T-helper 9 cell (primary cell): ENCODE measurements at places on chromosomes 11 and 22.

DNA sequence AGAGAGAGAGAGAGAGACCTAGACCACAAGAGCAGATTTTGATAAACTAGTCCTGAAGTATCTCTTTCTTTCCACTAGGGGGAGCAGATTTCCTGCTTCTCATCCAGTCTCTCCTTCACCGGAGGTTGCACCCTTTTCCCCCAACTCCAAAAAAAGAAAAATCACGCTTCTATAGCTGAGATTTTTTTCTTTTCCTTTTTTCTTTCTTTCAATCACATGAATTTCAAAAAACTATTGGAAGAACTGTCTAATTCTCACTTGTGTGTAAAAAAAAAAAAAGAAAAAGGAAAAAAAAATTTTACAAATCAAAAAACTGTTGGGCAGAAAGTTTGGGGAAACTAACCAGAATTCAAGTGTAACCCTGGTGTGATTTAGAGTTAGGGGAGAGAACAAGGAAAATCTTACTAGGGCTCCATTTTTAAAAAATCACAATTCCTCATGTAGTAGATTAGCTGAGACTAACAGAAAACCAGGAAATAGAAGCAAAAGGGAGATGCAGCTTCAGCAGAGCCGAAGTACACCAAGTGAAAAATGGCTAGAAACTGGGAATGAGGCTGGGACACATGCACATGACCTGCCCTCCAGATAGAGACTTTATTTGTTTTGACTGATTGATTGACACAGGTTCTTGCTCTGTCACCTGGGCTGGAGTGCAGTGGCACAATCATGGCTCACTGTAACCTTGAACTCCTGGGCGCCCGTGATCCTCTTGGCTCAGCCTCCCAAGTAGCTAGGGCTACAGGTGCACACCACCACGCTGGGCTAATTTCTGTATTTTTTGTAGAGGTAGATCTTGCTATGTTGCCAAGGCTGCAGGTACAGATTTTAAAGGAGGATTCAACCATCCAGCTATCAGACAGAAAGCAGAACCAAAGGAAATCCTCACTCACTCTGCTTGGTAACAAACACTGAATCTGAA is 27.1 kb downstream of the SDHD start:
- no peak for DNase-seq

- DNase-seq, result peak; percentile 32
These were observed 284.0 kb downstream of the KIRREL3 start for GRCh38 chr11:126716456-126717083.

DNA sequence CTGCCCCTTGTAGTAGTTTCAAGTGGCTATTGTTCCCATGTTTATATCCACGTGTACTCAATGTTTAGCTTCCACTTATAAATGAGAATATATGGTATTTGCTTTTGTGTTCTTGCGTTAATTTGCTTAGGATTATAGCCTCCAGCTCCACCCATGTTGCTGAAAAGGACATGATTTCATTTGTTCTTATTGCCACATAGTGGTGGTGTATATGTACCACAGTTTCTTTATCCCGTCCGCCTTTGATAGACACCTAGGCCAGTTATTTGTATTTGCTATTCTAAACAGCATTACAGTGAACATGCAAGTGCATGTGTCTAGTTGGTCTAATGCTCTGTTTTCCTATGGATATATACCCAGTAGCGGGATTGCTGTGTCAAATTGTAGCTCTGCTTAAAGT is 6.8 kb downstream of the OR51B2 start:
- no peak for DNase-seq

DNA sequence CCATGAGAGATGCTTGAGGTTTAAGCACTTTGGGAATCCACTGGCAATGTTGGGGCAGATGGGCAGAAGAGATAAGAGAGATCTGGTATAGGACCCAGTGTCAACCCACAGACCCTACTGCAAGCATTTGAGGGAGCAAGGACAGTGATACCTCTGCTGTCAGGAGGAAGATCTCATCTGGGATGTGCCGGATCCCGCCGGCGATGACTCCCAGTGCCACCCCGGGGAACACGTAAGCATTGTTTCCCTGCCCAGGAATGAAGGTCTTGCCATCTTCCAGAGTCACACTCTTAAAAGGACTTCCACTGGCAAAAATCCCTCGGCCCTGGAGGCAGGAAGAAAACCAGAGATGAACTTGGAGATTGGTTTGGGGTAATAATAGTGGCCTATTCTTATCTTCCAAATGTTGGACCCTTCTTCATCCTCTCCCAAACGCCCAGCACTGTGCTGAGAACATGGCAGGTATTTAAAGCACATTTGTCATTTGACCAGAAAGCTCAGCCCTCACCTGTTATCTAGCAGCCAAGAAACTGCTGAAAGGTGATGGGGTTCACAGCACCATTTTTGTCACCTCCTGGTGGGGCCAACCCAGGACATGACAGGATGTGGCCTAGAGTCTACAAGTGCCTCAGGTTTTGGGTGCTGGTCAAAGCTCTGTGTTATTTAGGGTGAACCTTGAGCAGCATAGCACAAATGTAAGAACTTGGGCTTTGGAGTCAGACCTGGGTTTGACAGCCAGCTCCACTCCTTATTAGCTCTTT is 71.7 kb downstream of the CCDC81 start:
- DNase-seq, result no peak

DNA sequence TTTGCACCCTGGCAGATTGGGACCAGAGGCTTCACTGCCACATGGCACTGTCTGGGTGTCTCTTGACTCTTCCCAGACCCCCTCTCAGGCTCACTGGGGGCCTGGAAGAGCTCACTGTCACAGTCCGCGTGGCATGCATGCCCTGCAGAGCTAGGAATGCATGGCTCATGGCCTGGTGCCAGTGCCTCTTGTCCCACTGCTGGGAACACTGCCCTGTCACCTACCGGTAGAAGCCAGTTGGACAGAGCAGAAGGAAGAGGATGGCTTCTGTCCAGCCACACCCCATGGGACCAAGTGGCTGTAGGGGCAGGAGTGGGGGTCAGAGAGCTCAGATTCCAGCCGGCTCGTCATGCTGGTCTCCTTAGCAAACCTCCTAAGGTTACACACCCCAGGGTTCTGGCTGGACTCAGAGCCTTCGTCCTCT is 29.7 kb downstream of the MB start:
- DNase-seq, result no peak

- DNase-seq, result no peak
These were observed 9.1 kb downstream of the NDUFV1 start for GRCh38 chr11:67615728-67616430.

GRCh38 chr11:35144806-35145205 is 5.8 kb downstream of the CD44 start:
- DNase-seq, result no peak

- no peak for DNase-seq
These were observed 40.4 kb downstream of the BBOX1 start for GRCh38 chr11:27081056-27081455.

DNA sequence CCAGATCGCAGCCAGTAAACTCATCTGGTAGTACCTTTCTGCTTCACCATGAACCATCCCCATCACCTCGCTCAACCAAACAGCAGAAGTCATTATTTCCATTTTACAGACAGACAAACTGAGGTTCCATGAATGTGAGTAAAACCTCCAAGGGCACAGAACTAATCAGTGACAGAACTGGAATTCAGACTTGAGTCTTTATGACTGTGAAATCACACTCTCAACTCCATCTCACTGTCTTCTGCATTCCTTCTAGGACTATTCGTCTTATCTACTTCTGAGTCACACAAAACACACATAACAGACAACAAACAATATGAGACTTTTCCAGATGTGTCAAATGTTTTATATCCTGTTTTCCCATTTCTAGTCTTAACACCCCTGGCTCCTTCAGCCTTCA is 9.3 kb upstream of the NUP50 start:
- DNase-seq, result no peak
